ENCODE measurements at places on chromosomes 2 and 18. TPM values are rescaled to one million over a fixed set of nuclear protein-coding genes. Genes with fewer than 3 reads are reported as not detected.

DNA sequence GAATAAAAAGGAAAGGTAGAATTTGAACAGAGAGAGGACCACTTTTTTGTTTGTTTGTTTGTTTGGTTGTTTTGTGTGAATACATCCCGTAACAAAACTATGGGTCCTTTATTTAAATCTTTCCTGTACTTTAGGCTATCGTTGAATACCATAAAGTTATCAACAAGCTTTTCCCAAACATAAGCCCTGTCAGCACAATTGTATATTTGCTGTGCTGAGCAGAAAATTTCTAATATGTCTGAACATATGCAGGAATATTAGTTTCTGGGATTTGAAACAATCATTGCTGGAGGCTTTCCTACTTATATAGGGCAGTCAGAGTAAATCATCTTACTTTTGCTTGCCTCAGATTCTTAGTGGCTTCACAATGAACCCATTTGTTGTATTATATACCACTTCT lies 536.4 kb downstream of the CNTNAP5 start:
- no peak for DNase-seq

DNA sequence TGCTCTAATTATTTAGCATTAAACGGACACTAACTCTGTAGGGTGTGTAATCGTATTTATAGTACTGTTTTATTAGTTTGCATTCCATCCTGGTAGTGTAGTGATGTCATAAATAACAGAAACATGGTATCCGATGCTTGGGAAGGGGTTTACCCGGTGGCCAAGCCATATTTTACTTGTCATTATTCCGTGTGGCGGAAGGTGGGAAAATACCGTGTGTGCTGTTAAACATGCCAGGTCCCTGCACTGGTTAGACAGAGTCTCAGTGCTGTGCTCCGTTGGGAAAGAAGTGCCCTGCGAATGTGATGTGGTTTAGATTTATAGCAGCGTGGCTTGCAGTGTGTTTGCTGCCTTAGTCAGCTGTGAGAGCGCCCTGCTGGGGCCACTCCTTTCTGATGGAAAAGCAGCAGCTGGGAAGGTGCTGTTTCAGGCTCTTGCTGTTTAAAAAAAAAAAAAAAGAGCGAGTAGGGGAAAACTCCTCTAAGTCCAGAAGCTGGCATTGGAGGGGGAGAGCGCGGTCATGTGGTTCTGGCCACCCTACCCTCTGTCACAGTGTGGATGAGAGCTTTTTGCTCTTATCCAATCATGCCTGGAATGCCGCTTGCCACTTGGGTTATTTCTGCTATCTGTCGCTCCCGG lies 211.0 kb downstream of the NEDD4L start:
- no peak for DNase-seq

GRCh38 chr2:127007652-127008051 lies 99.3 kb downstream of the BIN1 start:
- DNase-seq: no peak

FAM110C gene
- 6.7 TPM for total RNA-seq

GRCh38 chr2:106106622-106107508 lies 87.2 kb downstream of the UXS1 start:
- DNase-seq: no peak

GRCh38 chr18:48027401-48027963 lies 97.0 kb upstream of the SMAD2 start:
- DNase-seq: no peak

GRCh38 chr2:152062125-152063091 lies 36.4 kb downstream of the CACNB4 start:
- DNase-seq: no peak

- DNase-seq: no peak
Measured at GRCh38 chr2:101036562-101036961, 34.5 kb downstream of the RPL31 start.

GRCh38 chr18:34321066-34321465 lies 96.4 kb upstream of the NOL4 start:
- no peak for DNase-seq

- DNase-seq: no peak
Measured at GRCh38 chr2:237141571-237142051, 55.9 kb downstream of the COPS8 start.

FAM237A gene
- total RNA-seq: not detected

DNA sequence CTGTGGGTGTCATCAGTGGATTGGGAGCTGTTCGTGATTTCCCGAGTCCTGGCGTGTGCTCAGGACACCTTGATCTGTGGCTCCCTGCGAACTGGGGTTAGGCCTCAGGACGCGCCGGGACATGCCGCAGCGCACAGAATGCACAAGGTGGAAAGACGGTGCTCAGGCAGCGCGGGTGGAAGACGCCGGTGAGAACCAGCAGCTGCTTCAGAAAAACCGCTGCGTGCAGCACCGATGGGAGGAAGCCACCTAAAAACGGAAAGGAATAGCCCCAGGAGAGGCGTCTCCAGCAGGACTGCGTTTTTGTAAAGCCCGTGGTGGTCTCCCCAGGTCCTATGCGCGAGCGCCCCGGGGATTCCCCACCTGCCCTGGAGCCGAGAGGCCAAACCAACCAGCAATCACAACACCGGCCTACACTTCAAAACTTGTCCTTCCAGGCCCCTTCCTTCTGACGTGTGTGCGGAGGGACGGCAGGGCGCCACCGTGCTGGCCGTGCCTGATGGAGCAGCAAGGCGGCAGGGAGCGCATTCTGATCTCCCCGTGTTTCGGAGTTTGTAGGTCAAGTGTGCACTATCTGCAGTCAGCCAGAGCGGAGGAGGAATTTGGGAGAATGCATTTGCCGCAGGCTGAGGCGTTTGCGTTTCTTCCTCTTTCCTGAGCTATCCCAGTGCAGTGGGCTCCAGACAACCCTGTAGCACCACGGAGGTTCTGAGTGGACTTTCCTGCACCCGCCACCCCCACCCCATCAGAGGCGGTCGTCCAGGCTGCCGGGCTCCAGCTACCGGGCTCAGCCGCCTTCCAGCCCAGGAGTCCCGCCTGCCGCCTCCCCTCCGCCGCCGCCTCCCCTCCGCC lies 32.2 kb downstream of the RTP5 start:
- peak; percentile 44 for DNase-seq

GRCh38 chr2:236661762-236662110 lies 92.1 kb downstream of the ACKR3 start:
- DNase-seq: no peak

DNA sequence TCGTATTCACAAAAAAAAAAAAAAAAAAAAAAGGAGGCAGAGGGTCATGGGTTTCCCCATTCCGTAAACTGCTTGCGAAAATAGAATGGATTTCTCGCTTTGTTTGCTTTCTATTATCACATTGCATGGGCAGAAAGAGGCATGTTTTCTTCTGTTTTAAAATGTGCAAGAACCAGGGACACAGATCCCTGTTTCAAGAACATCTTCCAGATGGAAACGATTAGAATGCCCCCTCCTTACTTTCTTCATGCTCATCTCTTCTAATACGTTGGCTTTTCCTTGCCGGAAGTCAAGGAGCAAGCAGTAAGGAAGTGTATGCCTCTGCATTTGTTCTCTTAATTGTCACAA lies 51.0 kb upstream of the ZNF516 start:
- no peak for DNase-seq

- DNase-seq: no peak
Measured at GRCh38 chr2:43340066-43340465, 113.7 kb upstream of the ZFP36L2 start.

DNA sequence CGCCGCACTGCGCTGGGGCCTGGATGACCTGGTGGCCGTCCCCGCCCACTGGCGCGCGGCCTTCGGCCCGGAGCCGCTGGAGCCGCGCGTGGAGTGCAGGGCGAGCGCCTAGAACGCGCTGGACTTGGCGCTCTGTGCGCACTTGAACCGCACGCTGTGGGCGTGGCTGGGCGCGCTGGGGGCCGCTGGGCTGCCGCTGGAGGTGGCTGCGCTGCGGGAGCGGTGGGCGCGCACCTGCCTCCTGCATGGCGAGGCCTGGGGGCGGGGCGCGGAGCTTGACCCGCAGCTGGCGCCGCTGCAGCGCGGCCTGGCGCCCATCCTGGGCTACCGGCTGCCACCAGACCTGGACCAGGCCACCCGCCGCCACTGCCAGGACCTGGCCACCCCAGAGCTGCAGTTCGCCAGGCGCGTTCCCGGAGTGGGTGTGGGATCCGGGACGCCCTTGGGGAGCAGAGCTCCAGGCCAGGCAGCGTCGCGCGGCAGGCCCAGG lies 9.9 kb downstream of the AQP12B start:
- no peak for DNase-seq

GRCh38 chr2:27021253-27022049 lies 11.3 kb upstream of the TMEM214 start:
- DNase-seq: no peak

DNA sequence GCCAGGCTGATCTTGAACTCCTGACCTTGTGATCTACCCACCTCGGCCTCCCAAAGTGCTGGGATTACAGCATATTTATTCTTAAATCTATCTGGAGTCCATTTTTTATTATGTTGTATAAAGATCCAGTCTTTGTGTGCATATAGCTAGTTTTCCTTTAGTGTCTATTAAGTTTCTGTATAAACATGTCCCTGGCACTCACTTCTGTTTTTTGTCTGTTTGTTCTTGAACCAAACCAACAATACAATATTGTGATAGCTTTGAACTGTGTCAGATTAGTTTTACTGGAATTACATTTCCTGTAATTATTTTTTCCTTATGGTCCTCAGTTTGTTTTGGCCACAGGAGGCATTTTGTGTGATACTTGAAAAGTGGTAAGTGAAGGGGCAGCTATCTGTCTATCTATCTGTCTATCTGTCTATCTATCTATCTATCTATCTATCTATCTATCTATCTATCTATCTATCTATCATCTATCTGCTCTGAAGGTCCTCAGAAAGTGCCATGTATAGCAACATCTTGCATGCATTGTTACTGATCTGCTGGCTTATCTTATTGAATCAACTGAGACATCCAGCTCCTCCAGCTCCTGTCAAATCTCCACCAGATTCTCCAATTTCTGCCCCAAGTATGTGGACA lies 70.9 kb upstream of the ACVR1 start:
- no peak for DNase-seq

- DNase-seq: no peak
Measured at GRCh38 chr18:44602380-44602779, 78.3 kb upstream of the SETBP1 start.

DNA sequence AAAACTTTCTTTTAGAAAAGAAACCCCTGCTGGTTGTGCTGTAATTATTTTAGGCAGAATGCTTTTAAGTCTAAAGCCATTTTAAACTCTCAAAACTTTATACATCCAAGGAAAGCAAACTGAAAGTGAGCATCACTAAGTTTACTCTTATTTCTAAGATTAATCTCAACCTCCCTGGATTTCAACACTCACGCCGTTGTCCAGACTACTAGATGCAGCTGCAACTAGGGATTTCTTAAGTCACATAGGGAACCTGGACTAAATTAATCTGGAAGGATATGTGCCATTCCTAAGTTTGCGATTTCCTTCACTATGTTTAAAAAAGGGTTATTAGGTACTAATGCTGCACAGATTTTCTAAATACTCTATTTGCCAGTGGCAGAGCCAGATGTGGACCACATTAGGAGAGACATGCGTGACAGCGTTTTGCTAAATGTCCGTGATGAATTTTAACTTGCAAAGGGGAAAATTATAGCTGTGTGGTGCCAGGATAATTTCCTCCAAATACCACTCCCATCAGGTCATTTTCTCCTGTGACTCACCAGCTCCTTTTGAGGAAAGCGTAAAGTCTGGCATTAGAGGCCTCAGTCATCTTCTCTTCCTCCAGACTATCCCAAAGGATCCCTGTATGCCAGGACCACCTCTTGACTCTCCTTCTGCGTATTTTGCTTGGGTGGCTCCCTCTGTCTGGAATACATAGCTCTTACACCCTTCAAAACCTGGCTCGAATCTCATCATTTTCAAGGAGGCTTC lies 143.7 kb downstream of the ATL2 start:
- DNase-seq: no peak

DNA sequence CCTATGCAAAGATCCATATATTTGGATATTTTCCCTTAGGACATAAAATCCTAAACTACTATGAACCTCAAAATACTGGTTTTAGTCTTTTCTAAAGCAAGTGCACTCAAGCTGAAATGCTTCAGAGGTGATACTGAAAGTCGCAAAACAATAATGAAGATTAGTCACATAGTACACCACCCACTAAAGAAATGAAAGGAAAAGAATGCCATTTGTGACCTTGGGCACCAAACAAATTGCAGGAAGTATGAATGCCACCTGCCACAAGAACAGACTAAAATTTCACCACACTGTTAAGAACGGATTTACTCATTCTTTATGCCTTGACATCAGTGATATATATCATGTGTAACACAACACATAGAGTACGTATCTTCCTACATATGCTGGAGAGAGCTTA lies 161.5 kb downstream of the ZNF521 start:
- DNase-seq: no peak

- DNase-seq: no peak
Measured at GRCh38 chr2:132544006-132544630, 125.9 kb downstream of the LYPD1 start.

GRCh38 chr2:65500310-65501040 lies 68.1 kb upstream of the SPRED2 start:
- no peak for DNase-seq

DNA sequence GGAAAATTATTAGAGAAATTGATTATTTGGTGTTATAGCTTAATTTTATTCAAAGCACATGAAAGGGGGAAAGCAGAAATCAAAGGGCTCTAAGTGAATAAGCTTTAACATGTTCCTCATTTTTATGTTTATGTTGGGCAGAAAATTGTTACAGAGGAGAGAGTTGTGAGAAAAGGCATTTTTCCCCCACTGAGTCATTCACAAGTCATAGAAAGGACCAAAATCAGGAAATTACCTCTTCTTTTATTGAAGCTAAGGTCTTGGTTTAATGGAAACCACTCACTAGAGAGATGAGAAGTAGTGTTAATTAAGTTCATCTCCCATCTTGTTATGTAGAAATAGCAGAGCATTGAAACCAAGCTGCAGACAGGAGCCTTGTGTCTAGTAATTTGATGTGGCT lies 175.3 kb upstream of the THUMPD2 start:
- no peak for DNase-seq

ST8SIA3 gene
- not detected for total RNA-seq

PLCL1 gene
- 0.23 TPM for total RNA-seq

HOXD3 gene
- not detected for total RNA-seq

- no peak for DNase-seq
Measured at GRCh38 chr2:120301284-120301683, 44.7 kb upstream of the INHBB start.

DNA sequence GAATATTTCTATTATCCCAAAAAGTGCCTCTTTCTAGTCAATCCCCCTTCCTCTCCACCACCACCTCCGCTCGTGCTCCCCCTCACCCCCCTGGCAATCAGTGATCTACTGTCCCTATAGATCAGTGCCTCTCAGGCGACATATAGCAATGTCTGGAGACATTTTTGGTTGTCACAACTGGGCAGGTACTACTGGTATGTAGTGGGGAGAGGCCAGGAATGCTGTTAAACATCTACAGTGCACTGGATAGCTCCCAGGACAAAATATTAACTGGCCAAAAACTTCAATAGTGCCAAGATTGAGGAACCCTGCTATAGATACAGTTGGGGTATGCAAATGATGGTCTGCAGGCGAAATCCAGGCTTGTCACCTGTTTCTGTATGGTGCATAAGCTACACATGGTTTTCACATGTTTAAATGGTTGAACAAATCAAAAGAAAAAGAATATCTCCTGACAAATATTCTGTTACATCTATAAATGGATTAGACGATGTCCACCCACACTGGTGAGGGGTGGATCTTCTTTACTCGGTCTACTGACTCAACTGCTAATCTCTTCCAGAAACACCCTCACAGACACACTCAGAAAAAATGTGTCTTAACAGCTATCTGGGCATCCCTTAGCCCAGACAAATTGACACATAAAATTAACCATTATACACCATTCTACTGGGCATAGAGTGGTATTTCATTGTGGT lies 25.5 kb downstream of the DPYSL5 start:
- DNase-seq: no peak

RUFY4 gene
- total RNA-seq: not detected

Measured in left lobe of liver (tissue), 2 donors.